ENCODE measurements at places on chromosomes 5 and 9.
A peak's percentile ranks its signal among the peaks of the same experiment; 100 is the strongest.

- no peak for DNase-seq
These were observed 20.8 kb downstream of the NKD2 start for GRCh38 chr5:1029282-1029944.

- DNase-seq = no peak
These were observed 177.4 kb downstream of the NSG2 start for GRCh38 chr5:174222891-174223290.

DNA sequence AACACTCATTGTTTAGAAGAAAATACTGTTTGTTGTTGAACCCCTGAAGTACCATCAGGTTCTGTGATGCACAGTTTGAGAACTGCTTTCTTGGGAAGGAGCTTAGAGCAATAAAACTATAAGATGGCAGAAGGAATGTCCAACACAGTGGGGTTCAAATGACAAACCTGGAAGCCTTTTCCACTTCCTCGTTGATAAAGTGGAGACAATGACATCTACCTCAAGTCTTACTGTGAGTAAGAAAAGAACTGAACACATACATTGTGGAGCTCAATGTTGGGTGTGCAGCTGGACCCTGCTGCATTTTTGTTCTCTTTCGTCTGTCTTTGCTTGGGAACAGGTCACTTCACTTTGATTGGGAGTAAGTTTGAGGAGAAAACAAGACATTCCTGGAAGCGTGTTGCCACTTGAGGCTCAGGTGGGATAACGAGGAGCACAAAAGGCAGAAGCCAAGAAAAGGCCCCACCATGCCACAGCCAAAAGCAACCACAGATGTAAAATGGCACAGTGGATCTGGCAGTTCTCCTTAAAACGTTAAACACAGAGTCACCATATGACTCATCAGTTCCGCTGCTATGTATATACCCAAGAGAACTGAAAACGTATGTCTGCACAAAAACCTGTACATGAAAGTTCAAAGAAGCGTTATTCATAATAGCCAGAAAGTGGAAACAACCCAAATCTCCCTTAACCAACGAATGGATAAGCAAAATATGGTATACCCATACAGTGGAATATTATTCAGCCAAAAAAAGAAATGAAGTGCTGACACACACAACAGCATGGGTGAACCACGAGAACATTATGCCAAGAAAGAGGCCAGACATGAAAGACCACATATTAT is 42.9 kb upstream of the SUB1 start:
- no peak for DNase-seq

- peak; percentile 91 for DNase-seq
These were observed 45.4 kb upstream of the ZFR start for GRCh38 chr5:32489791-32490562.

GRCh38 chr5:180648658-180649296 is 623 bp downstream of the FLT4 start:
- DNase-seq = no peak

- DNase-seq = no peak
These were observed 135.1 kb downstream of the RPS23 start for GRCh38 chr5:82142928-82143577.
